SJCRH30 (cell line): ENCODE measurements at places on chromosomes 5 and 9.

GRCh38 chr5:76104027-76104426 lies 20.8 kb downstream of the SV2C start:
- H3K27me3 ChIP-seq = no peaks in the 10 kb centered on the region
- peak; percentile 36 for DNase-seq
- H3K4me3 ChIP-seq = no peak overlapping the region
- no peaks in the 10 kb centered on the region for H3K36me3 ChIP-seq
- no peak overlapping the region for H3K27ac ChIP-seq
- no peaks in the 10 kb centered on the region for H3K4me1 ChIP-seq

- no peaks in the 10 kb centered on the region for H3K36me3 ChIP-seq
- no peak for DNase-seq
- H3K27me3 ChIP-seq = no peaks in the 10 kb centered on the region
These were observed 114.0 kb downstream of the C9orf50 start for GRCh38 chr9:129506892-129507291.

GRCh38 chr9:87557996-87558395 lies 60.3 kb downstream of the DAPK1 start:
- no peak overlapping the region for H3K27ac ChIP-seq
- no peaks in the 10 kb centered on the region for H3K4me1 ChIP-seq
- H3K4me3 ChIP-seq = no peak overlapping the region
- no peak for DNase-seq
- H3K36me3 ChIP-seq = 0 out of 2 replicates have a peak, but pooled peaks cover 4% of the 10 kb centered on the region

DNA sequence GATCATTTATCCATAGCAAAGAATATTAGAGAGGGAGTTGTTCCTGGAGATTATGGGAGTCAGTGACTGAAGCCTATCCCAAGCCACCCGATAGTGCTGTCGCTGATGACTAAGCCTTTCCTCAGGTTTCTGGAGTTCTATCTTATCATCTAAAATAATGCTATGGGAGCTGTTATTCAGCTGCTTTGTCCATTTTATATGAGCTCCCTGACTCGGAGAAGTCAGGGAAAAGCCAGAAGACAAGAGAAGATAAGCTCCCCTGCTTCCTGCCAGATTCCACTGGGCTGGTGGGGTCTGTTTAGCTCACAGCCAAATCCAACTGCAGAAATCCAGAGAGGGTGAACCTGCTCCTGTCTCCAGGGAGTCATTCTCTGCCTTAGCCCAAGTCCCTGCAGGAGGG lies 148.2 kb downstream of the DROSHA start:
- no peaks in the 10 kb centered on the region; the same call in 1 of the 2 replicates for H3K4me1 ChIP-seq
- no peak for DNase-seq
- H3K27ac ChIP-seq = no peak overlapping the region

DNA sequence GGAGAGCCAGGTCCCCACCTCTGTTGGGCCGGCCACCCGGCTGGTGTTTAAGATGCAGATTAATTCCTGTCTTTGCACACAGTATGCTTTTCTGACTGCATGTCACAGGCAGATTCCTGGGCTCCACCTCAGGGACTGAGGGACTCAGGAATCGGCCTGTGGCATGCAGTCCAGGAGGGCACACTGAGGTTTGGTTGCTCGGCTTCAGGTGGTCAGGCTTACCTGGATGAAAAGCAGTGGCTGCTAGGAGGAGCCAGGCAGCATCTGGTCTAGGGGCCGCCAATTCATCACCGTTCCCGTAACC lies 1.1 kb downstream of the WDR5 start:
- H3K4me1 ChIP-seq = peaks cover 17% of the 10 kb centered on the region; the same call in 1 of the 2 replicates
- peak overlapping the region; percentile 45; the same call in 1 of the 2 replicates for H3K27ac ChIP-seq
- H3K36me3 ChIP-seq = peaks cover 36% of the 10 kb centered on the region
- no peak for DNase-seq
- peak overlapping the region; percentile 81 for H3K4me3 ChIP-seq
- H3K27me3 ChIP-seq = no peaks in the 10 kb centered on the region

GRCh38 chr5:63286724-63287123 lies 675.5 kb downstream of the HTR1A start:
- H3K4me3 ChIP-seq = no peak overlapping the region
- H3K27ac ChIP-seq = no peak overlapping the region
- no peaks in the 10 kb centered on the region for H3K27me3 ChIP-seq
- no peaks in the 10 kb centered on the region for H3K36me3 ChIP-seq

DNA sequence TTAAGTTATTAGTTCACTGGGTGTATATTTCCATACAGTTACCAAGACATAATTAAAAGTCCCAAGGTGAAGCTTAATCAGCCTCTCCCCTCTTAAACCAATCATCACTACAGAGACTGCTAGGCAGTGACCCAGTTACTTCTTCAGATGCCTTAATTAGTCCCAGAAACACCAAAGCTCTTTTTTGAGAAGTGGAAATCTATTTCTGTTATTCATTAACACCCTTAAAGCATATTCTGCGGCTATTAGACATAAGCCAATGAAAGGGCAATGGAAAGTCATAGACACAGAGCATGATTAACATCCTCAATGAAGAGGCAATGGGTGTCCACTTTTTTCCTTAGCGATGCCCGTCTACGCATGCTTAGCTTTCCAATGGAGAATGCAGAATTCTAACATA lies 48.3 kb upstream of the DNAH5 start:
- H3K36me3 ChIP-seq = no peaks in the 10 kb centered on the region
- no peak for DNase-seq
- no peak overlapping the region for H3K4me3 ChIP-seq

GRCh38 chr9:114112325-114112724 lies 13.2 kb upstream of the KIF12 start:
- no peak for DNase-seq
- H3K4me1 ChIP-seq = peaks cover 3% of the 10 kb centered on the region
- H3K36me3 ChIP-seq = no peaks in the 10 kb centered on the region
- no peak overlapping the region for H3K27ac ChIP-seq

DNA sequence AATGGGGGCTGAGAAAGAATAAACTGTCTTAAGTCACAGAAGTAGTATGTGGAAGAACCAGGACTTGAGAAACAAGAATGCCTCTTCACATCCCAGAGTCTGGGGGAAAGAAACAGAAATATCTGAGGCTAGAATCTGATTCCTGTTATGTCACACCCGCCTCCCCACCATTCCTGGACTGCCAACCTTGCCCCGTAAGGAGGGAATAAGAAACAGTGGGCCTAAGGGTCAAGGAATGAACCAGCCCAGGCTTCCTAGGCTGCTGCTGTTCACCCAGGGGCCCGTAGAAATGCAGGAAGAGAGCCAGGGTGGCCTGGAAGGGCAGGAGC lies 4.3 kb downstream of the PCDH1 start:
- no peak overlapping the region for H3K4me3 ChIP-seq
- no peaks in the 10 kb centered on the region for H3K36me3 ChIP-seq
- DNase-seq = no peak
- H3K27ac ChIP-seq = no peak overlapping the region
- H3K4me1 ChIP-seq = peaks cover 4% of the 10 kb centered on the region; the same call in 1 of the 2 replicates

DNA sequence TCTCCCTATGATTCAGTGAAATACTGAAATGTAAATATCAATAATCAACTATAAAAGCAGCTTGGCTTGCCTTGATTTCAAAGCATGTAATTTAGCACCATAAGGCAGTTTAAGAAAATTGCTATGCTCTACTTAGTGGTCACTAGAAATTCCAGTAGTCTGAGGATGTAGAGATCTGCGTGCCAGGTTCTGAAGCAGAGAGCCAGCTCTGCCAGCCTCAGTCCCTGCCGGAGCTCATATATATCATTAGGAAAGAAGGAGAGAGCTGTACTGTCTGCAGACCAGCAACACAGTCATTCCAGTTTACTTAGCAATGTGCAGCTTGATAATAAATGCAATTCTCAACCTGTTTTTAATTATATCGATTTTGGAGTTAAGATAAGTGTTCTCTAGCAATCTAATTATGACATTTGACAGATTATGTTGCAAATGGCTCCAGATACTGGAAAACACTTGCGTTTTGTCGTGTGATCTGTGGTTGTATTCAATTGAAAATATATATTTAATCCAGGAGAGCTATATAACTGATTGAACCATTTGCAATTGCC lies 540.5 kb downstream of the CTNND2 start:
- H3K27ac ChIP-seq = no peak overlapping the region
- H3K4me1 ChIP-seq = no peaks in the 10 kb centered on the region
- DNase-seq = no peak
- no peaks in the 10 kb centered on the region for H3K27me3 ChIP-seq
- no peak overlapping the region for H3K4me3 ChIP-seq
